Occipital lobe (tissue), 3 donors: ENCODE measurements at places on chromosomes 11 and 22. TPM values are rescaled to one million over a fixed set of nuclear protein-coding genes. Genes with fewer than 3 reads are reported as not detected.
A peak's percentile ranks its signal among the peaks of the same experiment; 100 is the strongest.

MS4A12 gene
- not detected for total RNA-seq

- no peak for DNase-seq
Observed at GRCh38 chr11:9091044-9091922, at the start of gene SCUBE2. Gene SCUBE2, minus strand, starts transcription at chr11:9091599. Its CDS starts 71 bp downstream, at chr11:9091528.

DNA sequence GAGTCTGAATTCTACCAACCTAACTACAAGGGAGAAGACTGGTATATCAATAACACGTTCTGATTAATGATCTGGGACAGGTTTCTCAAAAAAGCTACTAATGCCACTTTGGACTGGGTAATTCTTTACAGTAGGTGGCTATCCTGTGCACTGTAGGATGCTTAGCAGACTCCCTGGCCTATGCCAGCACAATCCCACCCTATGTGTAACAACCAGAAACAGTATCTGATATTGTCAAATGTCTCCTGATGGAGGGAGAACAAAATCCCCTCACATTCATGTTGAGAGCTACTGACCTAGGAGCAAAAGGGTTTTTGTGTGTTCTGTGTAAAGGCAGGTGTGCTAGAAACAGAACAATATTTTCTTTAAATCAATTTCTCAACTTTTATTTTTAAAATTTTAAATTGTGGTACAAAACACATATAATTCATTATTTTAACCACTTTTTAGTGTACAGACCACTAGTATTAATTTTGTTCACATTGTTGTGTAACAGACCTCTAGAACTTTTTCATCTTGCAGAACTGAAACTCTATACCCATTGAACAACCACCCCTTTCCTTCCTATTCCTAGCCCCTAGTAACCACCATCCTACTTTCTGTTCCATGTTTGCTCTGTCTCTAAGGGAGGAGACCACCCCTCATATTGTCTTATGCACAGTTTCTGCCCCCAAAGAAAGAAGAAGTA lies 2.1 kb upstream of the MS4A6A start:
- no peak for DNase-seq

DNA sequence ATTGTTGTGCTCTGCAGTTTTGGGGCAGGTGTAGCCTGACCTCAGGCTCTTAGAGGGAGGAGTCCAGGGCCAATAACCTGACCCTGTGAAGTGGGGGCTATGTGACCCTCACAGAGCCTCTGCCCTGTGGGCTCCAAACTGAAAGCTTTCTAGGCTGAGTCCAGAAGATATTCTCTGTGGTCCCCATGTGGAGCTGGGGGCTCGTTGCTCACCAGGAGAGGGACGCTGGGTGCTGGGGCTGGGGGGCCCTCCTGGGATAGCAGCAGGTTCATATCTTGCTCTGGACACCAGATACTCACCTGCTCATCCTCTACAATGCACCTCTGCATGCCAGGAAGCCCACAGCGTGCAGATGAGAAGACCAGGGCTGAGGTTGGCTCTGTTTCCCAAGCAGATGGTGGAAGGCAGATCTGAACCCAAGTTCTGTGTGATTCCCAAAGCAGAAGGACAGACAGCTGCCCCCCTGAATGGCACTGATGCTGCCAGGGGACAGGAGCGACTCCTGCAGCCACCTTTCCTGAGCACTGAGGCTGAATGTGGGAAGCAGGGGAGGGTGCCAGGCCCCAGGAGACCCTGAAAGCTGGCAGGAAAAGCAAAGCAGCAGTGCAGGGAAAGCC lies 1022.0 kb downstream of the TBC1D22A start:
- no peak for DNase-seq

GRCh38 chr11:129373489-129373953 lies 2.1 kb upstream of the BARX2 start:
- DNase-seq, result no peak

DNA sequence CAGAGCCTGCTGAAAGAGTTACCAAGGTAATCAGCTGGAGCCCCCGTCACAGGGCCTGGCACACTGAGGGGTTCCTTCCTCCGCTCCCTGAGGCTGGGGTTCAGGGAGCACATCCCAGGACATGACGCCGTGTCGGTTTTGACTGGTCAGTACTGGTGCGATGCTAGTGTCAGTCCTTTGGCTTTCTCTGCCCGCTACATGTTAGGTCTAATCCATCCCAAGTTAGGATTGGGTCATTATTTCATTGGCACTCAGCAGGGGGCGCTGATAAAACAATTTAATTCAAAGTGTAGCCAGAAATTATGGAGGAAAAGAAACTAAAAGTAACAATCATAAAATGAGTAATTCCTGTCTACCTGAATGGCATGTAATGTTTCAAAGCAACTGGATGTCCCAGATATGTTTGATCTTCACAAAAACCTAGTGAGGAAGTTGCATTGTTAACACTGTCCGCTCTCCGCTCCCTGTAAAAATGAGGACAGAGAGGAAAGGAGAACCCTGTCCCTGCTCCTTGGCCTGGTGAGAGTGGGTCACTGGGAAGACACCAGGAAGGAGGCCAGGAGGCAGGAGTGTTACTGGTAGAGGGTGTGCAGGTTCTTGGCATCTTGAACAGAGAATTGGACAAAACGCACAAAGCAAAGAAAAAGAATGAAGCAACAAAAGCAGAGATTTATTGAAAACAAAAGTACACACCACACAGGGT lies 27.1 kb downstream of the TSKU start:
- DNase-seq, result no peak

DNA sequence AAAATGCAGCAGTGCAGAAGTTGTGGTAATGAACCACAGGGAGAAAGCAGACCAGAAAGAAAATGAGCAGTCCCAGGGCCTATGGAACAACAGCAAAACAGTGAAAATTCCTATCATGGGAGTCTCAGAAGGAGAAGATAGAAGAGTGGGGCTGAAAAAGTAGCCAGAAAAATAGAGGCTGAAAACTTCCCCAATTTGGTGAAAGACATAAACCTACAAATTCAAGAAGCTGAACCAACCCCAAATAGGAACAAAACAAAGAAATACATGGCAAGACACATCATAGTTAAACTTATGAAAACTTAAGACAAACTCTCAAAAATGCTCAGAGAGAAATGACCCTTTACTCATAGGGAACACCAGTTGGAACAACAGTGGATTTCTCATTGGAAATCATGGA lies 11.4 kb downstream of the FGF19 start:
- DNase-seq, result no peak

DNA sequence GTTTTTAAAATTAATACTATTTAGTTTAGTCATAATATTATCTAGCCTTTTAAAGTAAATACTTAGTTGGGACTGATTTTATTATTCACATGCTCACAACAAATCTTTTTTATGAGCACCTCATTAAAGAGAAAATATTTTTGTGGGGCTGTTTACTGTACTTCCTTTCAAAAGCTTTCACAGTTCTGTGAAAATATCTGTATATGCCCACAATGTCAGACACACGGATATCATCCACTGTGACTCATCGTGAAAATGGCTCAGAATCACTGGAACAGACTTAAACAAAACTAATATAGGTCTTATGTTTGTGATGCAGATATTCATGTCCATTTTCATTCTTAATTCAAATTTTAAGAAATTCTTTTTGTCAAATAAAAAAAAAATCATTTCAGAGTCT lies 305.2 kb downstream of the RAB38 start:
- DNase-seq, result no peak

TMEM138 gene
- 24.2 TPM for total RNA-seq

GRCh38 chr11:947744-948143 lies 22.1 kb downstream of the AP2A2 start:
- no peak for DNase-seq

GRCh38 chr11:64996710-64997380 lies at the start of gene BATF2:
Gene BATF2, minus strand, starts transcription at chr11:64996971. Its CDS starts 57 bp downstream, at chr11:64996914.
- DNase-seq, result peak; percentile 35

SCGB1A1 gene
- total RNA-seq, result not detected

GRCh38 chr11:95371153-95371552 lies 140.2 kb upstream of the SESN3 start:
- DNase-seq, result no peak

KCNJ11 gene
- total RNA-seq, result 11.4 TPM

NXPE2 gene
- total RNA-seq, result 0.78 TPM

GRCh38 chr11:7050191-7050590 lies 29.9 kb downstream of the NLRP14 start:
- no peak for DNase-seq

DNA sequence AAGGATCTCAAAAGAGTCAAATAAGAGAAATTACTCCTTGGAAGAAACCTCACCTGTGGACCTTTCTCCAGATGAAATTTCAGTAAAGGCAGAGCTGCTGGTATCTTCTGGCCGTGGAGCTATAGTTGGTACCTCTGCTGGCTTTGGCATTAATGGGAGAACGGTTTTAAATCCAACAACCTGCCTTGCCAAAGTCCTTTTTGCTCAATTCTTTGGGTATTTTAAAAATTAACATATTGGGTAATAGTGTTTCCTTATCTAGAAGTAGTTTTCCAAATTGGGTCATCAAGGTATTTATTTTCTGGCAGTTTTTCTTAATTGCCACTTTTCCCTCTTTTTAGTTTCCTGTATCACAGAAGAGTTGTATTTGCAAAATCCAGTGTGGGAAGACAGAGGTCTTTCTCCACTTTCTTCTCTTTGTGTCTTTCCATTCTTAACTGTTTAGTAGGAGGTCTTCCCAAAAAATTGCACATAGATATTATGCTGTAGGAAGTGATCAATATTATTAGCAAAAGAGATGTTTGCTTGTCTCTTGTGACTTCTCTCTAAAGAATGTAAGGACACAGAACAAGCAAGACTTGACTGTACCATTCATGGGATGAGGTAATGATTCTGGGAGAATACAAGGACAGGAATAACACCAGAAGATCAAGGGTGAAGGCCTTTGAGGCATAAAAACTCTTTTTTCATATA lies at the start of gene SAA4:
TSS of gene SAA4 (minus strand) at position 139 of the 693 bp plus-strand sequence. CDS start 876 bp downstream, outside the sequence.
- no peak for DNase-seq
